ENCODE measurements at places on chromosomes 12 and 14. TPM values are rescaled to one million over a fixed set of nuclear protein-coding genes. Genes with fewer than 3 reads are reported as not detected.

SERPINA9 gene
- polyA plus RNA-seq: not detected

COCH gene
- 4.3 TPM for polyA plus RNA-seq

TROAP gene
- polyA plus RNA-seq: 27.5 TPM

TRHDE gene
- polyA plus RNA-seq: 23.0 TPM

TAS2R43 gene
- 0.54 TPM for polyA plus RNA-seq

GLIPR1L2 gene
- polyA plus RNA-seq: 3.4 TPM

BMP4 gene
- 50.6 TPM for polyA plus RNA-seq

TMEM119 gene
- 17.6 TPM for polyA plus RNA-seq

LRRC10 gene
- polyA plus RNA-seq: not detected

IGF1 gene
- polyA plus RNA-seq: 3.0 TPM

TAS2R7 gene
- not detected for polyA plus RNA-seq

KITLG gene
- polyA plus RNA-seq: 30.2 TPM

RAB21 gene
- polyA plus RNA-seq: 57.8 TPM

SYT1 gene
- polyA plus RNA-seq: 21.3 TPM

GALNT6 gene
- polyA plus RNA-seq: 5.0 TPM

GYS2 gene
- polyA plus RNA-seq: not detected

ADAMTS20 gene
- 1.1 TPM for polyA plus RNA-seq

LRRIQ1 gene
- polyA plus RNA-seq: 39.9 TPM

CD27 gene
- 2.2 TPM for polyA plus RNA-seq

NPC2 gene
- polyA plus RNA-seq: 305 TPM

CDKN3 gene
- polyA plus RNA-seq: 28.7 TPM

CYP46A1 gene
- 4.6 TPM for polyA plus RNA-seq

TRIM9 gene
- 1.9 TPM for polyA plus RNA-seq

CLEC4D gene
- 0.56 TPM for polyA plus RNA-seq

GPRC5A gene
- polyA plus RNA-seq: 6.1 TPM

LRP10 gene
- polyA plus RNA-seq: 94.4 TPM

FAR2 gene
- 43.4 TPM for polyA plus RNA-seq

PEX5 gene
- polyA plus RNA-seq: 44.5 TPM

TAS2R13 gene
- polyA plus RNA-seq: not detected

PDE3A gene
- polyA plus RNA-seq: 24.5 TPM

CCDC184 gene
- polyA plus RNA-seq: 0.60 TPM

KRT2 gene
- polyA plus RNA-seq: not detected

ACOT2 gene
- polyA plus RNA-seq: 61.8 TPM
